ENCODE measurements at places on chromosomes 4 and X. TPM values are rescaled to one million over a fixed set of nuclear protein-coding genes. Genes with fewer than 3 reads are reported as not detected.

DNA sequence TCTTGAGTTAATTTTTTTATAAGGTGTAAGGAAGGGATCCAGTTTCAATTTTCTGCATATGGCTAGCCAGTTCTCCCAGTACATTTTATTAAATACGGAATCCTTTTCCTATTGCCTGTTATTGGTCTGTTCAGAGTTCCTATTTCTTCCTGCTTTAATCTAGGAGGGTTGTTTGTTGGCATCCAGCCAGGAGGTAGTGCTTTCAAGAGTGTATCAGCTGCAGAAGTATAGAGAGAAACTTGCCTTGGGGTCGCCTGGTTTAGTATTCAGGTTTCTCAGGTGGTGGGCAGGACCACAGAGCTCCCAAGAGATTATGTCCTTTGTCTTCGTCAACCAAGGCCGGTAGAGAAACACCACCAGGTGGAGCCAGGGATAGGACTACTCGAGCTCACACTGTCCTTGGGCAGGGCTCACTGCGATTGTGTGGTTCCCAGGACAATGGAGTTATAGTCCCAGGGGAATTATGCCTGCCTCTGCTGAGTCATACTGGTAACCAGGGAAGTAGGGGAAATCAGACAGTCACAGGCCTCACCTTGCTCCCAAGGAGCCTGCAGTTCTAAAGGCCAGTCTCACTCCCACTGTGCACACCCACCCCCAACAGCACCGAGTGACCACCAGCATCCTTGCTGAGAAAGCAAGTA lies 168.1 kb downstream of the VSIG4 start:
- peak; percentile 75 for DNase-seq

DNA sequence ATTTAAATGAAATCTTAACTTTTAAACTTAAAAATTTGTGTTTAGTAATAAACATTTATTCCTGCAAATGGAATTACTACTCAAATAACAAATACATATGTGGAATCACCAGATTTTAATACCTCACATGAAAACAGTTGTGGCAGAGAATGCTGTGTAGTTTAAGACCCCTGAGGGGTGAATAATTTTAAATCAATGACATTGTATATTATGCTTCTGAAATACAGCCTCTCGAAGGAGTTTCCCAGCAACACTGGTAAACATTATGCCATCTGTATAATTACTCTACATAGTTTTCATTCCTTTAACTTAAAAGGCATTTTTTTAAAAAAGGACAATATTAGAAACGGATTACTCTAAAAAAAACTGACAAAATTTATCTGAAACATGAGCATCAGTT lies 2313.3 kb downstream of the ARAP2 start:
- DNase-seq, result no peak

GRCh38 chr4:36099509-36099908 lies 144.8 kb downstream of the ARAP2 start:
- DNase-seq, result no peak

DNA sequence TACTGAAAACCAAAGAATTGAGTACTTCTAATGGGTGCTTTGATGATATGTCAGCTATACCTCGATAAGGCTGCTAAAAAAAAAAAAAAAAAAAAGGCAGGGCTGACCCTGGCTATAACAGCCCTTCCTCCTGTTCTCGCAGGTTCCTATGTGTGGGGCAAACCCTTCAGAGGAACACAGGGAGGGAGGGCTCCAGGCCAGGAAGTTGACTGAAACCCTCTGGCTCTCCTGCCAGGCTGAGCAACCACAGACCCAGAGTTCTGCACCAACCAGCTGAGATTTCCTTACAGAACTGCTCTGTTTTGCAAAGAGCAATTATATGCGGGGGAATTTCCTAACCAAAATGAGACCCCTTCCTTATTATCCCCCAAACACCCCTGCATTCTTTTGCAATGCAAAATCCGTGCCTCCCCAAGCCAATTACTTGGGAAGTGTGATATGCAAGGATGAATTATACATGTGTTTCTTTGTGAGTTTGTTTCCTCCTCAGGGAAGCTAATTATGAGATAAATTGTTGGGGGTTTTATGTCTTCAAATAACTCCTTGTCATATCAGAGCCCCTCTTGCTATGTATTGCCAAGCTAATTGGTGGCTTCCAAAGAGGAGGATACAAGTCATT lies 45.6 kb downstream of the PDHA1 start:
- DNase-seq, result no peak

GRCh38 chr4:7289589-7289988 lies 97.3 kb downstream of the SORCS2 start:
- DNase-seq, result no peak

DNA sequence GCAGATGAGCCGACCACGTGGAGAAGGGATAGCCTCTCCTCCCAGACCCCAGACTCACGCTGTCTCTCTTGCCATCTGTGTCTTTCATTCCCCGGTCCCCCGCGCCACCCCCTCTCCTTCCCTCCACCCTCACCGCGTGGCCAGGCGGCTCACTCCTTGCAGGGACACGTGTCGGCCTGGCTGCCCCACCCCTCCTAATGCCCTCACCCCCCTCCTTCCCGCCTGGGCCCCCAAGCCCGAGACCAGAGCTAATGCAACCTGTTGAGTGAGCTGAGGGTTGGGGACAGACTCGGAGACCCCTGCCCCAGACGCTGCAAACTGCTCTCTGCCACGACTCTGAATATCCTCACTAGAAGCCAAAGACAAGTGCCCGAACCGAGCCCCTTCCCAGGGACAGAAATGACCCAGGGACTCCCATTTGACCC lies 1.8 kb downstream of the SLC38A5 start:
- no peak for DNase-seq

DNA sequence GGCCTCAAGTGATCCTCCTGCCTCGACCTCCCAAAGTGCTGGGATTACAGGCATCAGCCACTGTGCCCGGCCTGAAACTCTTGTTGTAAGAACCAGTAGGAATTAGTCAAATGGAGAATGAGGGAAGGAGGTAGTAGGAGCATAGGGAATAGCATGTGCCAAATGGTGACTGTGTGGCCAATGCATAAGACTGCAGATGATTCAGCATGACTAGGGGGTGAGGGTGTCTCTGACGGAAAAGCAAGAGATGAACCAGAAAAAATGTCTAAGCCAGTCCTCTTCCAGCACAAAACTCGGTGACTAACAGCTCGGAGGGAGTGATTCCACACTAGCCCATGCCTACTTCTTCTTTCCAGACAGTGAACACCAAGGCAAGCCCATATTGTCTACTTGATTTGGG lies 58.2 kb upstream of the DUSP21 start:
- no peak for DNase-seq

DNA sequence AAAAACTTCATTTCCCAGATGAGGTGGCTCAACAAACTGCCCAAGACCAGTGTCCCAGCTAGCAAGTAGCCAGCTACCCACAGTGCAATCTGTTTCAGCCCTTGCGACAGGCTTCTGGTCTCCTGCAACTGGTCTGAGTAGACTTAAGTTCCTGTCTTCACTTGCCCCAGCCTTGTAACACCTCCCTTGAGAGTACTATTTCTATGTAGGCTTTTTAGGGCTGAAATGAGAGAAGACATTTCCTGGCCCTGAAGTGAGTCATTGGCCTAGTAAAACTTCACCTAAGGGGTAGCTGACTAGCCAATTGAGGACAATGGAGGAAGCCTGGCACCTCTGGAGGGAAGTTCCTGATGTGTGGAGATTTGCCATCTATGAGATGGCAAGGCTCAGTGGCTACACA lies 80.1 kb upstream of the STIM2 start:
- DNase-seq, result no peak

DNA sequence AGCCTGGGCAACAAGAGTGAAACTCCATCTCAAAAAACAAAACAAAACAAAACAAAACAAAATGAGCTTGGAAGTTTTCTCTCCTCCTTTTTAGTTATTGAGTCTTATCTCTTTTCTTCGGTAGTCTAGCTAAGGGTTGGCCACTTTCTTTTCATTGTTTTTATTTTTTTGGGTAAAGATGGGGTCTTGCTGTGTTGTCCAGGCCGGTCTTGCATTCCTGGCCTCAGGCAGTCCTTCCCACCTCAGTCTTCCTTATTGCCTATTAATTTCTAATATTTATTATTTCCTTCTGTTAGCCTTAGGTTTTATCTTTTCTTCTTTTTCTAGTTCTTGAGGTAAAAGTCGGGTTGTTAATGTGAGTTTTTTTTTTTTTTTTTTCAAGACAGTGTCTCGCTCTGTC lies 16.4 kb downstream of the METAP1 start:
- DNase-seq, result no peak

DNA sequence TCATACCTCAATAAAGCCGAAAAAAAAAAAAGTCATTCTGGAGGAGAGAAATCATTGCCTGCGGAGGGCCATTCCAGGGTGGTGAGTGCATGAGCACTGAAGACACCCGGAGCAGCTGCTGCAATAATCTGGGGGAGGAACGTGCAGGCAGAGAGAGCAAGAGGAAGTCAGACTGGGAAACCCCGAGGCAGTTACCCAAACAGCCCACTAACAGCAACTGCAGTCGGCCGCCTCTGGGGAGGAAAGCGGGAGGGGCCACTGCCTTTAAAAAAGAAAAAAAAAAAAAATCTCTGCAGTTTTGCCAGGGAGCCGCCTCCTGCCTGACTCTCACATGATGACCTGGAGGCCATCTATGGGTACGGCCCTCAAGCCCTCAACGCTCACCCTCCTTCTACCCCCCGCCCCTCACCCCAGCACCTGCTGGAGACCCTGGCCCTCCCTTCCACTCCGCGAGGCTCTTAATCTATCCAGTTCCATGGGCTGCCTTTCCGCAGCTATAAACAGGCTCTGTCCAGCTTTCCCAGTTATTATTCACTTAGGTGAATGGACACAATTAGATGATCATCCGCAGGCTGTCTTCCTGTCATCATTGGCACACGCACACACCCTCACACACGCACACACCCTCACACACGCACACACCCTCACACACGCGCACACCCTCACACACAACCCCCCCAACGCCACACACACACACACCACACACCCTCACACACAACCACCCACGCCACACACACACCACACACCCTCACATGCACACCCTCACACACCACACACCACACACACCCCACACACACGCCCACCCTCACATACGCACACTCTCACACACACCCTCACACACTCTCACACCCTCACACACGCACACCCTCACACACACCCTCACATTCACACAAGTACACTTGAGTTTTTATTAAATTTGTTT lies 3.4 kb upstream of the AVPR2 start:
- no peak for DNase-seq

DNA sequence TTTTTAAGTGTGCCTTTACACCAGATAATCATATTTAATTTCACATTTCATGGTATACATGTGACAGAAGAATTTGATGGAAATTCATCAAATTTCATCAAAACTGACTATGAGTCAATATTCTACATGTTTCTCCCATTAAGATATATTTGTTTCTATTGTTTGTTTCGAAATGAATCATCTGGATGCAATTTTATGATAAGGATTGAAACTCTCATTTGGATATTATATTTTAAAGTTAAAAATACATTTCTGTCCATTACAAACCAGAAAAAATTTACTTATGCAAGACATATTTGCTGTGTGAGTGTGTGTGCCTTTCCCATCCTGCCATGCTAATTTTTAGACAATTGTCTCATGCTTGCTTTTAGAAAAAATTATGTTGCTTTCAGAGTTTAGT lies 52.2 kb downstream of the SULT1B1 start:
- no peak for DNase-seq

DNA sequence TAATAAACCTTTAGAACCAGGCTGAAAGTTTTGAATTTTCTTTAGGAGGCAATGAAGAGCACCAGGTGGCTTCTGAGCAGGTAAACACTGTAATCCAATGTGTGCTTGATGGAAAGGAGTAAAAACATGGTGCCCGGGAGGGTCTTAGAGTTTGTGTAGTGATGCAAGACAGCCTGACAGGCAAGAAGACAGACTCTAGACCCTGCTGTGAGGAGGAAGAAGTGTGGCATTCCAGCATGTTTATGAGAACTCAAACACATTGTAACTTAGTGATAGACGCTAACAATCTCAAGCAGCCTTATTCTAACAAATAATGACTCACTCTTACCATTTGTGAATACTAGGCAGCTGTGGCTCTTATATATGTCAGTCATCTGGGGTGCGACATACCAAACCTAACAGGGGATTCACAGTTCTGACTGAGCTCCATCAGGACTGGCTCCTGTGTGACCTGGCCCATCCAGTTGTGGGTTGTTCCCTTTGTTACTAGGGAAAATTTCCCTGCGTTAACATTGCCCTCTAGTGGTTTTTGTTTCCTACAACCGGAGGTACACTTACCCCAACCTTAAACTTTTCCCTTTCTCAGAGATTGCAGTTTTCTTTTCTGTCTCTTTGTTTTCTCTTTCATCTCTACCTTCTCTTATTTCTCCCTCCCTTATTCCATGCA lies 53.8 kb downstream of the VSIG4 start:
- DNase-seq, result no peak

GRCh38 chr4:915595-915994 lies 16.5 kb downstream of the GAK start:
- no peak for DNase-seq

DNA sequence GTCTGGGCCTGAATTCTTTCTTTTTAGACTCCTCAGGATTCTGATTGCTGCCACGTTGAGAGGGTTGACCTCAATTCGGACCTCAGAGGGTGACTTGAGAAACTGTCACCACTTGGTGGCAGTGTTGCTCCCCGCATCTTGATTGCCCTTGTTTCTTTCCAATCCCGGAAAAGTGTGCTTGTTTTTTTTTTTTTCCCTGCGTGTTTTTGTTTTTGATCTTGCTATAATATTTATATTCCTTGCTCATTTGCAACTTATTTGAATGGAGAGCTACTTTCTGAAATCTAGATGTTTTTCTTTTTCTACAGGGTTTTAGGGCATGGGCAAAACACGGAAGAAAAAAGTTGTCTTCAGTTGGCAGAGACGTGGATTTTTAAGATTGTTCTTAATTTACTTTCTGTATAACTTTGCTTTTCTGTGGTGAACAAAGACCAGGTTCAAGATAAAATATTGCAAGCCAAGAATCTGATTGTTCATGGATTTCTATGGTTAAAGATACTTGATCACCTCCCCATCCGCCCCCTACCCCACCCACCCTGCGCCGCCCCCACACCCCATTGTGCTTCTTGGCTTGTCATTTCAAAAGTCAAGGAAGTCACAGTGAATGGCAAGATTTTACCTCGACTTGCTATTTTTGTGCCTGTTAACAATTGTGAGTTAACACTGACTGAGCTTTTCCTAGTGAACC lies 102.0 kb downstream of the PTTG2 start:
- DNase-seq, result no peak

- DNase-seq, result no peak
These were observed 123.6 kb downstream of the PDHA2 start for GRCh38 chr4:95963456-95963855.

- DNase-seq, result no peak
These were observed 3.4 kb downstream of the RHOH start for GRCh38 chr4:40199999-40200874.

DNA sequence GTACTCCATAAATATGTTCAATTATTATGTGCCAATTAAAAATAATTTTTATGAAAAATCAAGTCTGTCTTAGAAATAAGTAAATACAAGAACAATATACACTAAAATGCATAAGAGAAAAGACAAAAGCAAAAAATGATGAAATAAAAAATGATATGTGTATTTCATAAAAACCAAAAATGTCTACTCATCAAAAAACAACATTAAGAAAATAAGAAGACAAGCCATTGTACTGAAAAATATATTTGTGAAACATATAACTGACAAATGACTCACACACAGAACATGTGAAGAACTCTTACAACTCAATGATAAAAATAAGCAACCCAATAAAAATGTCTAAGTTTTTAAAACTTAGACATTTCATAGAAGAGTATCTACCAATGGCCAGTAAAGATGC lies 34.1 kb upstream of the ENOX2 start:
- no peak for DNase-seq

The NPFFR2 gene
- total RNA-seq, result not detected

The PRIMPOL gene
- total RNA-seq, result 8.3 TPM

The RNF150 gene
- total RNA-seq, result 69.2 TPM

The RBM47 gene
- 3.3 TPM for total RNA-seq

The CDKL5 gene
- 10.7 TPM for total RNA-seq

The RPS6KA3 gene
- total RNA-seq, result 40.4 TPM

The STBD1 gene
- 37.6 TPM for total RNA-seq

The PCDH19 gene
- total RNA-seq, result 0.54 TPM

The USP17L17 gene
- total RNA-seq, result not detected
